A375 (cell line): ENCODE measurements at places on chromosomes 7 and 10. TPM values are rescaled to one million over a fixed set of nuclear protein-coding genes. Genes with fewer than 3 reads are reported as not detected.

EPDR1 gene
- total RNA-seq, result 13.3 and 16.1 TPM in 2 replicates

BLNK gene
- total RNA-seq, result not detected in 2 replicates

IKZF1 gene
- not detected in 2 replicates for total RNA-seq

PPP1R17 gene
- not detected in 2 replicates for total RNA-seq

PTN gene
- 5.5 and 6.4 TPM in 2 replicates for total RNA-seq

CFAP70 gene
- total RNA-seq, result 0.11 and 0.15 TPM in 2 replicates

PDZD7 gene
- 6.6 and 7.0 TPM in 2 replicates for total RNA-seq

GPR26 gene
- not detected in 2 replicates for total RNA-seq

SAP25 gene
- not detected in 2 replicates for total RNA-seq

HIBADH gene
- total RNA-seq, result 63.4 and 74.3 TPM in 2 replicates

EVX1 gene
- total RNA-seq, result not detected in 2 replicates

NKX1-2 gene
- total RNA-seq, result 0.08 and 0.11 TPM in 2 replicates

CFTR gene
- total RNA-seq, result not detected in 2 replicates

BMPER gene
- total RNA-seq, result 0.04 and 0.37 TPM in 2 replicates

CDHR3 gene
- total RNA-seq, result 0.69 and 0.98 TPM in 2 replicates
